Lower lobe of right lung (tissue), 2 donors: ENCODE measurements at places on chromosomes 2 and 18. TPM values are rescaled to one million over a fixed set of nuclear protein-coding genes. Genes with fewer than 3 reads are reported as not detected.
A peak's percentile ranks its signal among the peaks of the same experiment; 100 is the strongest.

DNA sequence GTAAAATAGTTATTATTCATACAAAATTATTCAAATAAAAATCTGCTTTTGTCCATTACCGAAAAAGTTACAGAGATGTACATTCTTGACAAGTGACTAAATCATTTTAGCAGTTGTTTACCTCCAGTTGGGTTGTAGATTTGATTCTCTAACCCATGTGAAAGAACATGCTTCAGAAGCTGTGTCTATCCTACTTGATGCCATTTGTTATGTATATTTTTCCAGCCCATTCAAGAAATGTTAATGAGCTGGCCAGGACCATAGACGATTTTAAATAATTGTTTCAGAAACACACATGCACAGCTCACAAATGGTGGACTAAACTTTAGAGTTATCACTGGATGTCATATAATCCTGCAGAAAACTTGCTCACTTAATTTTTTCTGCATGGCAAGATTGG lies 391.1 kb upstream of the REG3G start:
- H3K4me1 ChIP-seq, result no peaks in the 10 kb centered on the region
- DNase-seq, result no peak
- no peaks in the 10 kb centered on the region for H3K36me3 ChIP-seq
- H3K27me3 ChIP-seq, result no peaks in the 10 kb centered on the region
- no peak overlapping the region for H3K4me3 ChIP-seq

GRCh38 chr2:81895620-81896250 lies 1591.2 kb upstream of the LRRTM1 start:
- H3K36me3 ChIP-seq, result no peaks in the 10 kb centered on the region
- H3K4me3 ChIP-seq, result no peak overlapping the region
- no peak for DNase-seq
- H3K27me3 ChIP-seq, result no peaks in the 10 kb centered on the region
- no peaks in the 10 kb centered on the region for H3K4me1 ChIP-seq
- no peak overlapping the region for H3K27ac ChIP-seq

GRCh38 chr2:127511090-127511695 lies 15.1 kb downstream of the IWS1 start:
- DNase-seq, result no peak
- no peaks in the 10 kb centered on the region for H3K27me3 ChIP-seq
- H3K27ac ChIP-seq, result no peak overlapping the region
- H3K4me1 ChIP-seq, result peaks cover 68% of the 10 kb centered on the region

GRCh38 chr2:231308631-231309428 lies 86.7 kb upstream of the B3GNT7 start:
- H3K36me3 ChIP-seq, result no peaks in the 10 kb centered on the region
- no peak overlapping the region for H3K4me3 ChIP-seq
- H3K27ac ChIP-seq, result no peak overlapping the region
- no peaks in the 10 kb centered on the region for H3K27me3 ChIP-seq

GRCh38 chr2:88201811-88202169 lies 31.6 kb downstream of the THNSL2 start:
- no peak overlapping the region for H3K4me3 ChIP-seq
- no peak overlapping the region for H3K27ac ChIP-seq
- DNase-seq, result no peak
- H3K4me1 ChIP-seq, result no peaks in the 10 kb centered on the region
- peaks cover 37% of the 10 kb centered on the region for H3K27me3 ChIP-seq
- H3K36me3 ChIP-seq, result no peaks in the 10 kb centered on the region

APCDD1 gene
- total RNA-seq, result 33.4 TPM

CRYGD gene
- not detected for total RNA-seq

DOK6 gene
- 3.2 TPM for total RNA-seq

DNA sequence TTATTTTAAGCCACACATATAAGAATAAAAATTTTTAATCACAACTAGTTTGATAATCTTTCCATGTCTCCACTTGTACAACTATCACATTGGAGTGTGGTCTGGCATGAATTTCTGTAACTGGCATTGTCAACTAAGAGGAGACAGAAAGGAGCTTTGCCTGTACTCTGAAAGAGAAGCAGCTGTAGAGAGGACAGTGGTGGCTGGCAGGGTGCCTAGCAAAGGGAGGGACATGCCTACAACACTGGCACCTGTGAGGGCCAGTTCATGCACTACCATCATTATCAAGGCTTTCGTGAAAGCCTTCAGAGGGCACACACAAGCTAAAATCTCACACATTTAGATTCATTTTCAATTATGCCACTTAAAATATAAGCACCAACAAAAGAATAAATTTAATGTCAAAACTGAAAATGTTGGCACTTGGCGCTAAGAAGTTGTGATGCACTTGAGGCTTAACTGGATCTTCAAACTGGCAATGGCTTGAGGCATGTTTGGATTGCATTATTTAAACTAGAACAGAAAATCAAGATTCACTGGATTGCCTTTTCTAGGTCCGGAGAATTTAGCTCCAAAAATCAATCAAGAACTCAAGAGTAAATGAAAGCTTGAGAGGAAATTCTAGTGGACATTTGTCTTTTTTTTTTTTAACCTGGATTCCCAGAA lies 238.6 kb downstream of the ZNF385B start:
- DNase-seq, result no peak
- no peaks in the 10 kb centered on the region for H3K36me3 ChIP-seq
- H3K4me1 ChIP-seq, result no peaks in the 10 kb centered on the region
- H3K27ac ChIP-seq, result no peak overlapping the region

- H3K27ac ChIP-seq, result no peak overlapping the region
- peaks cover 5% of the 10 kb centered on the region for H3K4me1 ChIP-seq
- no peak for DNase-seq
- H3K36me3 ChIP-seq, result no peaks in the 10 kb centered on the region
- H3K27me3 ChIP-seq, result no peaks in the 10 kb centered on the region
These were observed 33.2 kb downstream of the ADCY3 start for GRCh38 chr2:24886691-24887304.

BCL2 gene
- total RNA-seq, result 11.0 TPM

- H3K27me3 ChIP-seq, result no peaks in the 10 kb centered on the region
- no peaks in the 10 kb centered on the region for H3K4me1 ChIP-seq
- DNase-seq, result no peak
- no peak overlapping the region for H3K4me3 ChIP-seq
- no peak overlapping the region for H3K27ac ChIP-seq
These were observed 819.2 kb downstream of the SATB2 start for GRCh38 chr2:198638577-198638976.

DNA sequence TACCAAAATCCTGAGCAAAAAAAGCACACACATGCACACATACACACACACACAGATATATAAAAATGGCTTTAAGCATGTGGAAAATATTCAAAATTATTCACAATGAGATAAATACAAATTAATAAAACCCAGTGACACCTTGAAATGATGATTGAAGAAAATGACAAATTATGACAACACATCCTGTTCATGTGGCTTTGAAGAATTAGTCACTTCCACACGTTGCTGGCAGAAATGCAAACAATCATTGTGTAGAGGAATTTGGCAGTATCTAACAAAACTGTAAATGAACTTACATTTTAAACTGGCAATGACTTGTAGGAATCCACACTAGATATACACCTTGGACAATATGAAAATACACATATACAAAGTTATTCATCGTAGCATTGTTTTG lies 95.8 kb upstream of the RGPD4 start:
- no peak overlapping the region for H3K4me3 ChIP-seq
- no peaks in the 10 kb centered on the region for H3K27me3 ChIP-seq
- H3K27ac ChIP-seq, result no peak overlapping the region
- no peaks in the 10 kb centered on the region for H3K36me3 ChIP-seq
- no peak for DNase-seq
- H3K4me1 ChIP-seq, result no peaks in the 10 kb centered on the region

DNA sequence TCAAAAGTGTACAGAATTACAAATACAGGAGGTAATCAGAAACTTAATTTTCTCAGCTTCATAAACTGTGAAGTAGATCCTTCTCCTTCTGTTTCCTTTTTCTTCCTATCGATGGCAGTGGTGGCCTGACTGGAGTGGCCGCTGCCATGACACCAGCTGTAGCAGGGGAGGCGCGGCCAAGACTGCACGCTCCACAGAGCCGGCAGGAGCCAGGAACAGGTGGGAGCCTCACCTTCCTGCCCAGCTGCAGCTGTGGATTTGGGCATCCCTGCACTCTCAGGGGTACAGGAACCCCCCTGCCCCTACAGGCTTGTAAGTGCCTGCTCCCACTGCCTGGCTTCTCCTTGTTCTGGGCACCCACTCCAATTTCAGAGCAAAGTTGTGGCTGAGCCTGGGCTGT lies 76.1 kb downstream of the EPB41L3 start:
- no peak overlapping the region for H3K4me3 ChIP-seq
- no peaks in the 10 kb centered on the region for H3K27me3 ChIP-seq
- H3K27ac ChIP-seq, result no peak overlapping the region
- no peaks in the 10 kb centered on the region for H3K36me3 ChIP-seq

GRCh38 chr2:101151146-101151858 lies at the start of gene TBC1D8:
Gene TBC1D8 (minus strand): TSS chr2:101151382. CDS start chr2:101151253, 129 bp downstream.
- H3K27ac ChIP-seq, result peak within 1 kb of the TSS; percentile 76
- peak within 1 kb of the TSS; percentile 75 for H3K4me3 ChIP-seq
- H3K4me1 ChIP-seq, result peaks cover 55% of the 10 kb centered on the region
- DNase-seq, result peak; percentile 89
- no peaks in the 10 kb centered on the region for H3K27me3 ChIP-seq

SAG gene
- total RNA-seq, result not detected

IKZF2 gene
- total RNA-seq, result 16.5 TPM

- H3K4me1 ChIP-seq, result peaks cover 93% of the 10 kb centered on the region
- H3K4me3 ChIP-seq, result no peak overlapping the region
- H3K27ac ChIP-seq, result peak overlapping the region; percentile 83
- peak; percentile 54 for DNase-seq
- no peaks in the 10 kb centered on the region for H3K36me3 ChIP-seq
These were observed 55.3 kb downstream of the HS1BP3 start for GRCh38 chr2:20595439-20596192.

GRCh38 chr2:102487761-102488462 lies 14.9 kb downstream of the SLC9A4 start:
- H3K36me3 ChIP-seq, result no peaks in the 10 kb centered on the region
- H3K27ac ChIP-seq, result no peak overlapping the region
- no peak overlapping the region for H3K4me3 ChIP-seq
- peaks cover 3% of the 10 kb centered on the region for H3K27me3 ChIP-seq

DNA sequence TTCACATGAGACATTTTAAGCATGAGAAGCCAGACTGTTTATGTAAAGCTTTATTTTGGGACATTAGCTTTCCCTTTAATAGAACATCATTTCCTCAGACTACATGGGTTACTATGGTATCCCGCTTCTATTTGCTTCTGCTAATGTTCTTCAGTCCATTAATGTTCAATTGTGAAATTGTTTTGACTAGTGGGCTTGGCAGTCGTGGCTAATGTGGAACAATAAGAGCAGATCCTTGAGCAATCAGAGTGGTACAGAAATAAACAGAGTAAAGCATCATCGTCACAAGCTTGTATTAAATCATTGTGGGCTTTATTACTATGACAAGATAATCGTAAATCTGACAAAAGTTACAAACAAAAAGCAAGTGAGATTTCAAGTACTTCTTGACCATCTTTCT lies 60.2 kb downstream of the PDE1A start:
- no peaks in the 10 kb centered on the region for H3K4me1 ChIP-seq
- no peaks in the 10 kb centered on the region for H3K36me3 ChIP-seq
- H3K27me3 ChIP-seq, result no peaks in the 10 kb centered on the region
- H3K27ac ChIP-seq, result no peak overlapping the region

DNA sequence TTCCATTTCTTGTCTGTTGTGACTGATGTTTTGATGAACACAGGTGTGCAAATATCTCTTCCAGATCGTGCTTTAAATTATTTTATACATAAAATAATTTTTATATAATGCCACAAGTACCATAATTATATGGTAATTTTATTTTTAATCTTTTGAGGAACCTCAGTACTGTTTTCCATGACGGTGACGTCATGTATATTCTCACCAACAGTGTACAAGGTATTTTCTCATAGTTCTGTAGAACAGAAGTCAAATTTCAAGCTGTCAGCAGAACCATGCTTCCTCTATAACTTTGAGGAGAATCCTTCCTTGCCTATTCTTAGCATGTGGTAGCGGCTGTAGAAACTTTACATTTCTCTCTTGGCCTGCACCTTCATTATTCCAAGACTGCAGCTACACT lies 349.4 kb upstream of the GYPC start:
- no peak for DNase-seq
- no peaks in the 10 kb centered on the region for H3K36me3 ChIP-seq
- no peaks in the 10 kb centered on the region for H3K4me1 ChIP-seq
- no peak overlapping the region for H3K4me3 ChIP-seq

PLCD4 gene
- total RNA-seq, result 1.1 TPM

DNA sequence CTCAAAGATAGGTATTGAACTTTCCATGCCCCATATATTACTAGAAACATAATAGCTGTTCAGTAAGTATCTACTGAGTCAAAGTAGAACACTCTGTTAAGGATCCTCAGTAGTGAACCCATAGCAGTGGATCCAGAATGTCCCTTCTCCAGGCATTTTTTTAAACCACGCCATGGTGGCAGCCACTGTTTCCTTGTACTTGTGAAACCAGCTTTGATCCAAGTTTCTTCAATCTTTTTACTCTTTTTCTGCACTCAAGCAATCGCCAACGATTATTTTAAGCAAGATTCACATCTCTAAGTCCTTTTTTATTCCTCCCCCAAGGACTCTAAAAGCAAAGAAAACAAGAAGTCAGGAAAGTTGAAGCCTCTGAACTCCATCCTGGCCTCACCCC lies 291.2 kb upstream of the SLC14A2 start:
- DNase-seq, result no peak
- peak overlapping the region; percentile 29 for H3K27ac ChIP-seq
- H3K36me3 ChIP-seq, result no peaks in the 10 kb centered on the region
- no peak overlapping the region for H3K4me3 ChIP-seq
- no peaks in the 10 kb centered on the region for H3K27me3 ChIP-seq

L3MBTL4 gene
- total RNA-seq, result 16.9 TPM

DNA sequence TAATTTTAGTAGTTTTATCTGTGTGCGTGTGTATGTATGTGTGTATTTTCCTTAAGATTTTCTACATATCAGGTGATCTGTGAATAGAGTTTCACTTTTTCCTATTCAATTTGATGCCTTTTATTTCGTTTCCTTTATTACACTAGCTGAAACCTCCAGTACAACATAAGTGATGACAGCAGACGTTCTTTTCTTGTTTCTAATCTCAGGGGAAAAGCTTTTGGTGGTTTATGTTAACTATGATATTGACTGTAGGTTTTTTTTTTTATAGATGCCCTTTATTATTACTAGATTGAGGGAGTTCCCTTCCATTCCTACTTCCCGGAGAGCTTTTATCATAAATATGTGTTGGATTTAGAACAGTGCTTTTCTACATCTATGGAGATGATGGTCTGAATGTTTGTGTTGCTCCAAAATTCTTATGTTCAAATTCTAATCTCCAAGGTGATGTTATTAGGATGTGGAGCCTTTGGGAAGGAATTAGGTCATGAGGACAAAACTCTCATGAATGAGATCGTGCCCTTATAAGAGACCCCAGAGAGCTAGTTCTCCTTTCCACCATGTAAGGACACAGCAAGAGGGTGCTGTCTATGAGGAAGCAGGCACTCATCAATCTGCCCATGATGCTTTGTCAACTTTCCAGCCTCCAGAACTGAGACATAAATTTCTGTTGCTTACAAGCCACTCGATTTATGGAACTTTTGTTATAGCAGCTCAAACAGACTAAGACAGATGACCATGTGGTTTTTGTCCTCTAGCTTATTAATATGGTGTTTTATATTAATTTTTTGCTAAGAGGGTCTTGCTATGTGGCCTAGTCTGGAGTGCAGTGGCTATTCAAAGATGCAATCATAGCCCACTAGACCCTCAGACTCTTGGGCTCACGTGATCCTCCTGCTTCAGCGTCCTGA lies 5.9 kb upstream of the RHBDD1 start:
- no peak for DNase-seq
- no peak overlapping the region for H3K4me3 ChIP-seq
- peaks cover 9% of the 10 kb centered on the region for H3K4me1 ChIP-seq
- no peak overlapping the region for H3K27ac ChIP-seq
- no peaks in the 10 kb centered on the region for H3K27me3 ChIP-seq
- no peaks in the 10 kb centered on the region for H3K36me3 ChIP-seq
